ENCODE measurements at places on chromosomes 1 and 21.

DNA sequence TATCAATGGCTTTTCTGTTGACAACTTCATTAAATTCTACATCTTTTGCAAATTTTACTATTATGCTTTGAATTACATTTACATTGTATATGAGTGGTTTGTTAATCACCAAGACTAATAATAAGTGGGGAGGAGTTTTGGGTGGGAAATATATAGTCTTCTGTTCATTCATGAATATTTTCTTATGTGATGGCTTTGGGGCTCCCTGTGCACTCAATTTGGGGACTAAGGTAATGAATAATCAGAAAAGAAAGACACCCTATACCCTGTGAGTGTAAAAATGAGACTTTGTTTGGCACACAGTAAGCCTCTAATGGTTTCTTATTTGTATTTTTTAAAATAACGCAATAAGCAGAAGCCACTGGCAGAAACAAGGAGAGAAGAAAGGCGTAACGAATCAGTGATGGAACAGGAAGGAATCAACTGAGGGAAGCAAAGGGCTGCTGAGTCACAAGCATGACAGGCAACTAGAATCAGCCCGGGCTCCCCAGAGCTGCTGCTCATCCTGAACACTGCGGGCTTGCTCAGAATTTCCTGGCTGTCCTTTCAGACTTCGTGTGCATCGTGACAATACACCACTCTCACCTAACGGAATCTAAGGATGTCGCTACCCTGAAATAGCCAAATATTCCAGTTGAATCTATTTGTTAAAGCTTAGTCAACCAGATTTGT is 20.8 kb upstream of the RGS2 start:
- DNase-seq = peak; percentile 34

- no peak for DNase-seq
These were observed 5.8 kb upstream of the SPRR5 start for GRCh38 chr1:152941037-152941711.

DNA sequence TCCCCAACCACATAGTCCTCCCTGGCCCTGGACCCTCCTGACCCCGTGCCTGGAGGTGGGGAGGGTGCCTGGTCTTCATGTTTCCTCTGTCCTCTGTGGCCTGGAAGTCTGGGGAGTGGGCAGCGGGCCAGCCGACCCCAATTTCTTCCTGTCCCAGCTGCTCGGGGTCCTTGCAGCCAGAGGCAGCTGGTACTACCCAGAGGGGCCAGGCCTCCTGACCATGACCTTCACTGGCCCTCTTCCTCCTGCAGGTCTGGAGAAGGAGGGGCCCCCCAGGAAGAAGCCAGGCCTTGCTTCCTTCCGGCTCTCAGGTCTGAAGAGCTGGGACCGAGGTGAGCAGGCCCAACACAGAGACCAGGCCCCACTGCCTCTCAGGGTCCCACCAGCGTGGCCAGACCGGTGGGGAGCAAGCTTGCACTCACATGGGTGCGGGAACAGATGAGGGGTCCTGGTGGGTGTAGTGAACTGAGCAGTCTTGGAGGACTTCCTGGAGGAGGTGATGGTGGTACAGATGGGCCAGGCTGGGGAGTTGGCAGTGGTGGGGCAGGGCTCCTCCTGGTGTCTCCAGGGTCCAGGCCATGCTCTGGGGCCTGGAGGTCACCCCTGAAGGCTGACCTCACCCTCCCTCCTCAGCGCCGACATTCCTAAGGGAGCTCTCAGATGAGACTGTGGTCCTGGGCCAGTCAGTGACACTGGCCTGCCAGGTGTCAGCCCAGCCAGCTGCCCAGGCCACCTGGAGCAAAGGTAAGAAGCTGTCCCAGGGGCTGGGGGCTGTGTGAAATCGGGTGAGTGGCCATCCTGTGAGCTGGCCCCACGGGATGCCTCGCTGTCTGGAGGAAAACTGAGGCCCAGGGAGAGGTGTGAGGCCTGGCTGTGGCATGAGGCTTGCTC is 32.7 kb downstream of the TRIM11 start:
- DNase-seq = no peak

DNA sequence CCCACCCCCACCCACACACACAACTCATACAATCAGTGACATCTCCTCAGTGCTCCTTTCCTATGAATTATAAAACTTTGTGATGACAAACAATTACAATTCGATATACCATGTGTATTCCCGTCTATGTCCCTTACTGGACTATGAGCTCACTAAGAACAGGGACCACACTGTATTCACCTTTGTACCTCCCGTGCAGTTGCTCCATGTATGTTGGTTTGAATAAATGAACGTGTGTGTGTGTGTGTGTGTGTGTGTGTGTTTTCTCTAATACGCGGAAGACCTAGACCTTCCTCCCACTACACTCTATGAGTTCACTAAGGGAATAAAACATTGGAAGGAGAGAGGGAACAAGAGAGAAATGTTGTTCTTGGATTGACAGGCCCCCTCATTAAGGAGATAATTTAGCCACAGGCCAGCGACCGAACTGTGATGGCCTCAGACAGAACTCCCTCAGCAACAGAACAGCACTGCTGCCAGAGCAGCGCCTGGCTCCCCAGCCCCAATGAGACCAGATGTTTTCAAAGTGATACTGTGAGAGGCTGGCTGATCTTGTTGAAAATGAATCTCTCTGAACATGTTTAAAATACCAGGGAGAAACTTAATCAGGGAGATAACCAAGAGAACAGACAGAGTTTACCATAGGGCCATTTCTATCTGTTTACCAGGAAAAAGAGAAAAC is 21.7 kb downstream of the BCAR3 start:
- no peak for DNase-seq

DNA sequence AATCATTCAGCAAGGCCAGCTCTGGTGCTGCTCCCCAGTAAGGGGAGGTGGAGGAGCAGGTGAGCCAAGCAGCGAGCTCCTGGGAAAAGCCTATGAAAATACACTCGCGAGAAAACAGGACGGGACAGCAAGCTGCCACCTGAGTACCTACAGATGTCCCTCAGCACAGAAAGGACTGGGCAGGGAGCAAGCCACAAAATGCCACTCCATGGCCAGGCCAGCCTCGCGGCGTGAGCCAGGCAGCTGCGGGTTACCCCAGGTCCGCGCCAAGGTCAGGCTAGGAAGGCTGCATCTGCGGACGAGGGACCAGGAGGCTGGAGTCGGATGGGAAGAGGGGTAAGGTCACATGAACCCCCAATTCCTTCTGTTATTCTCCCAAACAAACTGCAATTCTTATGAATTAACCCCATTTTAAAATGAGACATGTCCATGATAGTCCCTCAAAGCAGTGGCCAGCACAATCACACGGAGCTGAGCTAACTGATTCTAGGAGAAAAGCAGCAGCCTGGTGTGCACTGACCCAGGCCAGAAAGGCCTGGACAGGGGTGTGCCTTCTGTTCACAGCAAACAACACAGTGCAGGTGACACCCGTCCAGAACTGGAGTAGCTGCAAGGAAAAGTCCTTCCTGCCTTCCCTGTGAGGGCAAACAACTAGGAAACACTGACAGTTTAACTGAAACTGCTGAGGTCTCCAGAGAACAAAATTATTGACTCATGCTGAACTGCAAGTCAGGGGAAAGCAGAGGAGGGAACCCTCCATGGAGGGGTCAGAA is 26.5 kb downstream of the PARP1 start:
- no peak for DNase-seq
